Right ventricle myocardium inferior (tissue), 1 donor: ENCODE measurements at places on chromosomes 1 and 21. TPM values are rescaled to one million over a fixed set of nuclear protein-coding genes. Genes with fewer than 3 reads are reported as not detected.

The C1QB gene
- total RNA-seq, result 165 TPM

GRCh38 chr1:16068356-16069270 is 4.8 kb downstream of the FAM131C start:
- DNase-seq, result peak; percentile 82

DNA sequence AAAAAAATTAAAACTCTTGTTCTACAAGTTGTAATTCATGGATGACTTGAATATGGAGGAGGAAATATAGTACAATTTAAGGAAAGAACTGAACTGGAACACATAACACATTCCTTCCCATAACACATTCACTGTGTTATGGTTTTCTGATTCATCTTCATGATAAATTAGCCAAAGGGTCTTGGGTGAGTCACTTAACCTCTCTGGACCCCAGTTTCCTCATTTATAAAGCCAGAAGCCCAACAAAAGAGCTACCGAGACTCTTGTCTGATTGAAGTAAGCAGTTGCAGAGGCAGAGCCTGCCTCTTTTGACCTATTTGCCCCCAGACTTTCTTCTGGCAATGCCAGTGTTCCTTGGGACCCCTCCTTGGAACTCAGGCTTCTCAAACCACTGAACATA is 161.9 kb upstream of the KCTD3 start:
- no peak for DNase-seq

GRCh38 chr1:235423214-235423652 is 56.0 kb downstream of the TBCE start:
- no peak for DNase-seq

The PLA2G2D gene
- total RNA-seq, result not detected
